ENCODE measurements at places on chromosomes 2 and 18.

DNA sequence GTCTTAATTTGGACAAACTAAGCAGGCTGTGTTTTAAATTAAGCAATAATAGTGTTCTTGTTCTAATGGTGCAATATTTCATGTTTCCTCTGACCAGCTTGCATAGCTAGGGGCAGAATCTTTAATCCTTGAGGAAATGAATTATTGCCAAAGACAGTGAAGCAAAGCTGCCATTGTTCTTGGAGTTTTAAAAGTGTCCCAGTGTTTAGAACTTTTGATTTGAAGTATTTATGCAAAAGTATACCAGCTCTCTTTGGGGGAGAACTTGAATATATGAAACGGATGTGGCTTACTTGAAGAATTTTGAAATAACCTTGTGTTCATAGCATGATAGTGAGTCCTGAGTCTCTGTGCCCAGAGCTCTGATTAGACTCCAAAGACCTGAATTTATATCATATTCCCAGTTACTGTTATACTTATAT, 33.4 kb downstream of the ITGA6 start:
- peak; percentile 42 for DNase-seq

GRCh38 chr2:155701721-155702120, 630.8 kb downstream of the NR4A2 start:
- DNase-seq, result no peak

- no peak for DNase-seq
These were observed 94.3 kb downstream of the TWIST2 start for GRCh38 chr2:238942080-238942725.

- DNase-seq, result peak; percentile 40
These were observed 9.5 kb upstream of the KDSR start for GRCh38 chr18:63376538-63376937.

DNA sequence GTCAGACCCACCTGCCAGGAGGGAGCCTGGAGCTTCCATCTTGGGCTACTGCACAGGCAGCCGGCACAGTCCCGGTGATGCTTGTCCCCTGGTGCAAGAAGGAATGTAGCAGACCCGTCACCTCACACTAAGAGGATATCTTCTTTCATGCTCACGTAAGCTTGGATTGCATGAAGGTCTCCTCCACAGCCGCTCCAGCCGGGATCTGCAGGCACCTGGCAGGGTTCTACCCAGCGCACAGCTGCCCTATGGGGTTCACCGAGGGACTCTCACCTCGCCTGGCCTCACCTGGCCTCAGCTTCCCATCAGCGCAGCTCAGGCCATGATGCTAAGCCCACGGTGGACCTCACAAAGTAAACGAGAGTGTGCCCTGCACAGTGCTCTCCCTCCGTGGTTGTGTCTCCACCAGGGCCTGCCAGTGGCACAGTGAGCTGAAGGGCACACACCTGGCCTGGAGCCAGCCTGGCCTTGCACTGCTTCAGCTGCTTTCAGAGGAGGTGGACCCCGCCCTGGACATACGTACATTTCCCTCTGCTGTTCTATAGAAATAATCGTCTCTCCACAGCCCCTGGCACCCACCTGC, 239.1 kb downstream of the SEPTIN10 start:
- DNase-seq, result no peak

GRCh38 chr18:25144820-25145219, 207.1 kb downstream of the ZNF521 start:
- no peak for DNase-seq

GRCh38 chr2:234864506-234864905, 87.3 kb upstream of the SH3BP4 start:
- DNase-seq, result no peak

DNA sequence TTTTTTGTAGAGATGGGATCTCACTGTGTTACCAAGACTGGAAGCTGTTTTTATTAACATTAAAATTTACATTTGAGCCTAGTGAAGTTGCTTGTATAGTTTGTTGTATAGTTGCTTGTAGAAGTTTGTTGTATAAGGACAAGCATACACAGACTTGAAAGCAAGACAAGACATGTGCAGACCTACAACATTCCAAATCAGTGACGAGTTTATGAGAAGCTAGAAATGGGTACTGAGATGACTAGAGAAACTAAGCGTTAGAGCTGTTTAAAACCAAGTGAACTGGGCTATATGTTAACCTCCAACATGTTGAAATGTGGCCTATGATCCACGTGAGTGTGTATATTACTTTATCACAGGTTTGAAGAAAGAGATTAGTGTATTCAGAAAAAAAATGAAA, 39.1 kb downstream of the ABCB11 start:
- DNase-seq, result no peak

DNA sequence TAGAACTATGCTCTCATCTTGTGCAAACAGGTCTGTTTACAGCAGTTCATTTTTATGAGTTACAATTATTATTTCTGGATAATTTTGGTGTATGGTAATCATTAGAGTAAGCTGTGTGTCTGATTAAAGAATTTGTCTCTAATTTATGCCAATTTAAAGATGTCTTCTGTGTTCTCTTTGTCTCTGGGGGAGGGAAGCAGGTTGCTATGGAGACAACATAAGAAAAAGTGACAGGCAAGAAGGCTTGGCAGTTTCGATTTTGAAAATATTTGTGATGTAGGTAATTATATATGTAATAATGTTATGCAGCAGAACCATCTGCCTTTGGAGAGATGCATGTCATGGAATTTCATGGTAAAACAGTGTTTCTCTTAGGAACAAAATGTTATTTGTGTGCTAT, 78.2 kb downstream of the SH3RF3 start:
- no peak for DNase-seq

- DNase-seq, result no peak
These were observed 124.6 kb downstream of the ZNF532 start for GRCh38 chr18:58989184-58989759.
